ENCODE measurements at places on chromosomes 12 and 14.

GRCh38 chr12:126789963-126790362 lies 1477.0 kb upstream of the TMEM132C start:
- DNase-seq, result no peak

DNA sequence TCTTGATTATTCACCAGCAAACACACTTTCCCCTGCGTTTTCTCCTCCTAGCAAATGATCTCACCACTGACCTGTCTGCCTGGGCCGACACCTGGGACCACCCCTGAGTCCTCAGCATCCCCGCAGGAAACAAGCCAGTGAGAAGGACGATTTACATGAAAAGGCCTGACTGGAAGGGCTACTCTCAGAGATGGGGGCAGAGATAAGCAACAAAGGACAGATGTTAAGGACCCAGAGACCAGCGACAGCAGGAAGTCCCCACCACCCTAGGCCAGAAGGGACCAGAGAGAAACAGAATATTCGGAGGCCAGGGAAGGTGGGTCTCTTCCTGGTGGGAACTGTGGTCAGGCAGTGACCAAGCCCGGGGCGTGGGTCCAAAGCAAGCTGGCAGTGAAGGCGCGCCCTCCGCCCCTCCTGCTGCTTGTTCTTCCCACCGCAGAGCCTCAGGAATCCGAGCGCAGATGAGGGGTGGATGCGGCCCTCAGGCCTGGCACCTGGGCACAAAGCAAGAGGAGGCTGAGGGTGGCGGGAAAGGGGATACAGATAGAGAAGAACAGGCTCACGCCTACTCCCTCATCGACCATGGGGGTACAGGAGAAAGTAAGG lies 55.8 kb downstream of the STX2 start:
- DNase-seq, result no peak

DNA sequence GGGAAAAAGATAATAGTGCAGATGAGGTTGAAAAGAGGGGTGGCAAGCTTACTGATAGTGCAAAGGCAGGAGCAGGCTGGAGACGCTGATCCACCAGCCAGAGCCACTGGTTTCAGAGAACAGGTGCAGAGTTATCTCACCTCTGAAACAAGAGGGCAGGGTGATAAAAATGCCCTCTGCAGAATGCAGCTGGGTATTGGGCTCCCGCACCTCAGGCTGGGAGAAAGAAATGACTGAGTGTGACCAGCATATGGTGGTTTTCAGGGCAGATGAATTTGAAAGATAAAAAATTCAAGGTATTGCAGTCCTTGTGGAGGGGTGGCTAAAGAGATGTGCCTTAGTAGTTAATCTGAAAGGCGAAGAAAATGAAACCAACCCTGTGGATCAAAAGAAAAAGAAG lies 2.9 kb upstream of the TMEM30B start:
- DNase-seq, result no peak

- DNase-seq, result no peak
Measured at GRCh38 chr12:100359248-100359647, 2.4 kb downstream of the SLC17A8 start.

DNA sequence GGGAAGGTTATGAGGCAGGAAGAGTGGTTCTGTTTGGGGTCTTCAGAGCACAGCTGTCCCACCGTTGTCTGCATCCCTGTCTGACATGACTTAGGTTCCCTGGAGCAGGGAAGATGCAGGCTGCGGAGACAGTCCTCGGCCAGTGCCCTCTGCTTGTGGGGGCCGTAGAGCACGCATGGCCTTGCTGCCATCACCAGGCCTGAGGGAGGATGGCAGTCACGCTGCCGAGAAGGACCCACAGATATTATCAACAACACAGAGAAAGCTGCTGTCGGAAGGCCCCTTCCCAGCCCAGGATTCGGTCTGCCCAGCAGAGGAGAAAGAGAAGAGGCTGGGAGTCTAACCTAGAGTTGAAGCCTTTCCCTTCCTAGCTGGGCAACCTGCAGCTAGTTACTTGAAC lies 35.0 kb downstream of the ERH start:
- DNase-seq, result no peak

DNA sequence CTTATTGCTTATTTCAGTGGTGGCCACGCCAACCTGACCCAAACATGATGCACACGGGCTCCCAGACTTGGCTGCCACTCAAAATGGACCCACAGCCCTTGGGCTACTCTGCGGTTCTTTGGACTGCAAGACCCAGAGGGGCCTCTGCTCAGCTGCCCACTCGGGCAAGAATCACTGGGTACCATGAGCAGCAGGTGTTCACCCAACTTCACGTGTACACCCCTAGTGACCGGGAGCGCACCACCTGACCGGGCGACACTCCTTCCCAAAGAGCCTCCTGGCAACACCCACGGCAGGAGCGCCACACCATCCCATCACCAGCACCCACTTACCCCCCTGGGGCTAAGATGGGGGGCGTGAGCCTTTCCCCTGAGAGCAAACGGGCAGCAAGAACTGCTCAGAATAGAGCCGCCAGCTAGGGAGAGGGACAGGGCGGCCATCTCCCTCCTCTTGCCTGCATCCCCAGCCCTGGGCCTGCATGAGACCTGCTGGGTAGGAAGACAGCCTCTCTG lies 32.0 kb downstream of the CCNK start:
- no peak for DNase-seq

DNA sequence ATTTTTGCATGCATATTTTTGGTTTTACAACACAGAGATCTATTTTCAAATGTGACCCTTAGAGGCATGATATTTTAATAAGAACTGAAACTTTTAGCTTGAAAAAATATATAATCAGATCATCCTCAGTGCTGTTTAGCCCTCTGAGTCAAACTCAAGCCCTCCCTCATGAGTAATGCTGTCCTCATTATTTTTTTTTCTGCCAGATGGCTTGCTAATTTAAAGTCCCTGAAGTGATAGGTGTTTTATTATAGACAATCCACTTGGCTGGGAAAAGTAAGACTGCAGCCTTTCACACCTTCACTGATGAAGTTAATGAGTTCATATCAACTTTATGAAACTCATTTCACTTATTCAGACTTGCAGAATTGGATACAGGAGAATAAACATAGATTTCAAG lies 227.7 kb downstream of the SLC16A7 start:
- DNase-seq, result no peak

Measured in activated CD4-positive, CD25-positive, alpha-beta regulatory T cell treated with anti-CD3 and anti-CD28 coated beads, Interleukin-2, amount 50 U/mL, for 16 hours (primary cell).